ENCODE measurements at places on chromosomes 5 and 9.

- no peak for DNase-seq
These were observed 237.9 kb downstream of the TAF11L14 start for GRCh38 chr5:17872204-17872603.

DNA sequence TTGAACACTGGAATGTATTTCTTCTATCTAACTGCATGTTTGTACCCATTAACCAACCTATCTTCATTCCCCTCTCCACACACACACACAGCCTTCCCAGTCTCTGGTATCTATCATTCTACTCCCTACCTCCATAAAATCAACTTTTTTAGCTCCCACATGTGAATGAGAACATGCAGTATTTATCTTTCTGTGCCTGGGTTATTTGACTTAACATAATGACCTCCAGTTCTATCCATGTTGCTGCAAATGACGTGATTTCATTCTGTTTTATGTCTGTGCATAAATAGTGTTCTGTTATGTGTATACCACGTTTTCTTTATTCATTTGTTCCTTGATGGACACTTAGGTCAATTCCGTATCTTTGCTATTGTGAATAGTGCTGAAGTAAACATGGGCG is 38.7 kb upstream of the CTSL start:
- no peak for DNase-seq

- DNase-seq, result no peak
These were observed 55.5 kb upstream of the TNFAIP8 start for GRCh38 chr5:119300311-119300670.

GRCh38 chr5:10497554-10497953 is 55.9 kb downstream of the ROPN1L start:
- no peak for DNase-seq

DNA sequence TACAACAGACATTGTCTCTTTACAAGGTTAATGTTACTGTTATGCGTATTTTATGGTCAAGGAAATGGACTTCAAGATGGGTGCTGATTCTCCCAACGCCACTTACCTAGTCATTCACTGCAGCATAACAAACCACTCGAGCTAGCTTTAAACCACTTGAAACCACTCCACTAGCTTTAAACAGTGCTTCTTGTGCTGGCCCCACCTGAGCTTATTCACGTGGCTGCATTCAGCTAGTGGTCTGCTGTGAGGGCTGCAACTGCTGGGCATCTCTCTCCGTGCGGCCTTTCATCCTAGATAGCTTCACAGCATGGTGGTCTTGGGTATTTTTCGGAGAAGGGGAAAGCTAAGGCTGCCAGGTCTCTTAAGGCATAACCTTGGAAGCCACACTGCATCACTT is 3.5 kb upstream of the HRH2 start:
- DNase-seq, result no peak

DNA sequence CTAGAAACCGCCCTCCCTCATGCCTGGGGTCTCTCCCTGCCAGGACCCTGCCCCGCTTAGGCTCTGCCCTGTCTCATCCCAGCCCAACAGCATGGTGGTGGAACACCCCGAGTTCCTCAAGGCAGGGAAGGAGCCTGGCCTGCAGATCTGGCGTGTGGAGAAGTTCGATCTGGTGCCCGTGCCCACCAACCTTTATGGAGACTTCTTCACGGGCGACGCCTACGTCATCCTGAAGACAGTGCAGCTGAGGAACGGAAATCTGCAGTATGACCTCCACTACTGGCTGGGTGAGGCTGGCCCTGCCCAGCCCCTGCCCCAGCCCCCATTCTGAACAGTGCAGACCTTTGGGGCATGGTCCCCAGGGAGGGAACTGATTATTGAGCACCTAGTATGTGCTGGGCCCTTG is 33.9 kb downstream of the GSN start:
- DNase-seq, result no peak

GRCh38 chr5:149325166-149325735 is 20.0 kb upstream of the GRPEL2 start:
- no peak for DNase-seq

GRCh38 chr5:6904860-6905259 is 191.6 kb downstream of the TENT4A start:
- no peak for DNase-seq

DNA sequence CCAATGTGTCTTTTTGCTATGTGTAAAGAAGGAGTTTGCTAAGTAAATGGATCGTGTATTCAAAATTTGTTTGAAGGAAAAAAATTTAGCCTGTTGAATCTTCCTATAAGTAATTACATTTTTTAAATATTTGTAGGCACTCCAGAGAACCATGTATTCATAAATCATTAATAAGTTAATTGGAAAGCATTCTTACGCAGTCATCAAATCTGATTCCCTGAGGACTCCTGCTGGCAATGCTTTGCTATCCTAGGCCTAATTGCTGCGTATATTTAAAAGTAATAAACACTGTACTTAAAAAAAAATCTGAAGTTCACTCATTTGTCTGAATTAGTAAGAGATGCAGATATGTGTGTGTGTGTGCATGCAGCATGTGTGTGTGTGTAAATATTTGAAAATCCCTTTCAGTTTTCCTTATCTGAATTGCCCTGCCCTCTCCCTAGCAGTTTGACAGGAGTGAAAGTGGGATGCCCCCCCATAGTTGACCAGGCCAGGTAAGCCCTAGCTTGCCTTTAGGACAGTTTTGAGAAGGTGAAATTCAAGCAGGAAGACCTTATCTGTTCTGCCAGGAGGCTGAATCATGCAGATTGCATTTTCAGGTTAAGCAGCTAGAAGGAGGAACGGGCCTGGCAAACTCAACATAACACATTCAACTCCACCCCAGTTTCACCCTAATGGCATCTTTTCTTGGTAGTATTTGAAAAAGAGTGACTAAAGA is 81.2 kb upstream of the DNAH5 start:
- DNase-seq, result no peak

DNA sequence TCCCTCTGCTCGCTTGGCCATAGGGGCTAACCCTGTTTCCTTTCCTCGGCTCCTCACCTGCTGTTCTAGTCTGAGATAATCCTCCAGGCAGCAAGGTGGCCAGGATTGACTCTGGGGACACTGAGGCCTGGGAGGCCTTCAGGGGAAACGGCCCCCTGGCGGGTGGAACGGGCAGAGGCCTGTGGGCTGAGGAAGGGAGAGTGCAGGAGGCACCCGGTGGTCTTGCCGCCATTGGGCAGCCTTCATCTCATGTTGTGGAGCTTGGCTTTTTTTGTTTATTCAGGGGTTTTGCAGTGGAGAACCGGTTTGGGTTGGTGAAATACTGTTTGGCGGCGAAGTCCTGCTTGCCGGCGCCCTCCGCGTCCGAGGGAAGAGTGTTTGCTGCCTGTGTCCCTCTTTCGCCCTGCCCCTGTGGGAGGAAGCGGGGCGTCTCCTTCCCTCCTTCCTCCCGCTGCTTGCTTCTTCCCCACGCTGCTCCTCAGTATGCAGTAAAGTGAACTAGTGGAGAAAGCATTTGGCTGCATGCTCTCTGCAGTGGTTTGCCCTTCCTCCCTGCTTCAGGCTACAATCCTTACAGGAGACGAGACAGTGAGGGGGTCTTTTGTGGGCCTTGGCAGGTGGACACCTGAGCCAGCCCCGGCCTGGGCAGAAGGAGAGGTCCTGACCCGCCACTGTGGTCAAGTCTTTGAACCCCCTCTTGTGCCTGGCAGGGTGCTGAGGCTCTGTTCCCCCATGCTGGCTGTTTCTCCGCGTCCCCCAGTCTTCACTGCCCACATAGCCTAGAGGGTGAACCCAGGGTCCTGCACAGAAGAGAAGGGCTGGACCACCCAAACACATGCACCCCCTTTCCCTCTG is 30.8 kb upstream of the PRDM12 start:
- no peak for DNase-seq

- DNase-seq, result no peak
These were observed 172.3 kb downstream of the SEMA5A start for GRCh38 chr5:9373571-9373970.

DNA sequence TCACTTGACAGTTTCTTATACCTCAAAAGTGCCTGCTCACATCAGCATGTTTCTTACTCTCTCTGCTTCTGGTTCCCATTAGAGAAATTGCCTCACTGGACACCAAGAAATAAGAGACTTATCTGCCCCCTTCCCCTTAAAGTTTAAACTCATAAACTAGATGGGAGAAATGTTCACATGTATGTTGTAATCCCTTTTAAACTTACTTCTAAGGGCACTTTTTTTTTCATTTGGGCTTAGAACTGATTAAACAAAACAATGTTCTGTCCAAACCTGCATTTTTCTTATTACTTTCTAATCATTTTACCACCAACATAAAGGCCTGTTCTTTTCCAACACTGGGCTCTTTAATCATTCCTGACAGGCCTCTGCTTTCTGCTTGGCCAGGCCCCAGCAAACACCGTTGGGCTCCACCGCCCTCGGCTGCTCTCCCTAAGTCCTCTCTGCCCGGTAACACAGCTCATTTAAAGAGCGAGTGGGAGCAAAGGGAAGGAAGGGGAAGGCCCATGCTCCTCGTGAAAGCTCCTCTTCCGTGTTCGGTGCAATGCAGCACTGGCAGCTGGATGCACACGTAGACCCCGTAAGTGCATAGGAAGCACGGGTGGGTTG is 53.4 kb downstream of the ROR2 start:
- no peak for DNase-seq

- no peak for DNase-seq
These were observed 4.5 kb downstream of the STOM start for GRCh38 chr9:121365564-121365963.

DNA sequence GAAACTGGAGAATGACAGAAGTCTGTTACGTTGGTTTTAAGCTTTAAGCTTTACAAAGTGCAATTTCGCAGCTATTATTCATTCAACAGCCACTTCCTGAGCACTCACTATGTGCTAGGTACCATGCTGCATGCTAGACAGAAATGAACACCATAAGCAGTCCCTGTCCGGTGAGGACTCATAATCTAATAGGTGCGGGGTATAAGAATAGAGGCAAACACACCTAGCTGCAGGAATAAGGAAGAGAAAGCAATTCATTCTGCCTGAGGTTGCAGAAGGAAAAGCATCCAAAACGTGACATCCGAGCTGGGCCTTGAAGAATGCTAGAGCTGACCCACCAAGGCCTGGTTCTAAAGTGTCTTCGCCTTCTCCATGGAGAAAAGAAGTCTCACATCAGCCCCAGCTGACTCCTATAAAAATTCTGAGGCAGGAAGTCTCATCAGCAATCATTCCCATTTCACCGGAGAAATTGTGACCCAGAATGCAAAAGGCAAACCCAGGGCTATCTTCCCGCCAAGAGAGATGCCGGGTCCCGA is 542 bp downstream of the FKBP15 start:
- DNase-seq, result no peak

DNA sequence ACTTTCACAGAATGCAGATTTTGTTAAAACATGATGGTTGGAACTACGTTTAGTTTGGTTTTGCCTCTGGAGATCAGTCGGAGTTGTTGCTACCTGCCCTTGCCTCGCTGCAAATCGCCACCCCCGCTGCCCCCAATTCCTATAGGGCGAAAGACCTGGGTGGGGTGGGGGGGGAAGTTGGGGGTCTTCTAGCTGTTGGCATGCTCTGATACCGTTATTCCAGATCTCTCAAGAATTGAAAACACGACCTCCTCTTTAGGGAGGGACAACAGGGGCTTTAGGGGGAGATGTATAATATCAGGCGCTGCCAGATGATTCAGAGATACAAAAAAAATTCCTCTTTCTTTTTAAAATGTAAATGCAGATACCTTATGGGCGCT is 36.4 kb upstream of the NFIB start:
- DNase-seq, result no peak

- DNase-seq, result no peak
These were observed 63.9 kb downstream of the SREK1 start for GRCh38 chr5:66207800-66208561.

DNA sequence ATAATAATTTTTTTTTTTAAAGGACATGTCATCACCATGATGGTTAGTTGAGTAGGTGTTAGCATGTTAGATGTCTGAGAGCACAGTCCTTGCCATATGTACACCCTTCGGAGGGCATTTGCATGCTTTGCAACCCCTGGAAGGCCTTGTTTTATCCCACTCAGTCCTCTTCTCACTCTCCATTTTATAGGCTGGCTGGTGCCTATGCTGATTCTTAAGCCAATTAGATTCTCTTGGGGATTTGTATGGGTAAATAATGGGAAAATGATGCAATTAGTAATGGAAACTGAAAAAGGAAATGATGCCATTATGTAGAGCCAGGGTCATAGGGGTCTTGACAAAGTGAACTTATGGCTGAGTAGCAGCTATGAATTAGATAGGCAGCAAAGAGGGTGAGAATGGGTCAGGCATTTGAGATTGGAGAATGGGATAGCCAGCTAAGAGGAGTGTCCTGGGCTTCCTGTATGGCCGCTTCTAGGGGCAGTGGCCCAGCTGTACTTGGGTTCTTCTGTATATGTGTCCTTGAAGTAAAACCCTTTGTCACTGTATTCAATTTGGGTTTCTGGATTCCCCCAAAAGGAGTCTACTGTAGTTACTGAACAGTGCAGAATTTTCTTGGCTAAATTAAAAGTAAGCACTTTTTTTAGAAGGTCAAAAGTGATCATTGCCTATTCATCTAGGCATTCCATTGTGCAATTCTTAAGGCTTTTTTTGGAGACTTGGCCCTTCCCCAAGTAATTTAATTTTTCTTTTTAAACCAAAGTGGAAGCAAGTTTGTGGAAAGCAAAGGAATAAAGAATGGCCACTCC is 31.6 kb downstream of the LRRTM2 start:
- no peak for DNase-seq

DNA sequence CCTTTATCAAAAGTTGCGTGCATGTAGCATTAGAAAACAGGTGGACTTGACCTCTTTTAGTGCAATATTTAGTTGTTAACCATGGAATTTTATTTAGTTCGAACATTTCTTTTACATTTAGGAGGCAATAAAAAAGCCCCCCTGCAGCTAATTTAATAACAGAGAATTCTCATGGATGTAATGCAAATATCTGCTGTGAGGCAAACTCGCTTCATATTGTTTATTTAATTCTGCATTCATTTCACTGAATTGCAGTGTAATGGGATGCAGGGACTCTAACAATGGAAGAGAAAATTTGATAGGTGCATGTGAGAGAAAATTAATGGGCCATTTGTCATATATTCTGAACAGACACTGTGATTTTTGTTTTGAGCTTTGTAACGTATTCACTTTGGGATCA is 205.1 kb upstream of the CHD1 start:
- no peak for DNase-seq

GRCh38 chr9:14322211-14323082 is 8.5 kb upstream of the NFIB start:
- peak; percentile 40 for DNase-seq

DNA sequence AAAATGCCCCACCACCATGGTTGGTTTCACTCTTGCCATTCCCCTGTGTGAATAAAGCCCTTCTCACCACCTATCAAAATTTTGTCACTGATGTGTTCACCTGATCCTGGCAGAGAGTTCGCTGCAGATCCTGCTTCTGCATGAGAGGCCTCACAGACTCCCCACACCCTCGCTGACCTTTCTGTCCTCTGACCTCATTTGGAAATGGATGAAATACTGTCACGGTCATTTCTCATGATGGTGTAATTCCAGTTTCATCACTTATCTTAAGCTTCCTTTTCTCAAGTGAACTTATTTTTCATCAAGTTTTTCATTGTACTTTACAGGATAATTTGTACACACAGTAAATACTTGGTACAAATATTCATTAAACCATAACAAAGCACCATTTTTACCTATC is 131.3 kb downstream of the FRMD3 start:
- no peak for DNase-seq

- DNase-seq, result peak; percentile 48
These were observed 3.1 kb upstream of the IL7R start for GRCh38 chr5:35853631-35854030.

All from stimulated activated CD8-positive, alpha-beta memory T cell treated with anti-CD3 and anti-CD28 coated beads, Interleukin-7, amount 100 ng/mL, for 1 hour (primary cell).